ENCODE measurements at places on chromosomes 4 and X.
A peak's percentile ranks its signal among the peaks of the same experiment; 100 is the strongest.

DNA sequence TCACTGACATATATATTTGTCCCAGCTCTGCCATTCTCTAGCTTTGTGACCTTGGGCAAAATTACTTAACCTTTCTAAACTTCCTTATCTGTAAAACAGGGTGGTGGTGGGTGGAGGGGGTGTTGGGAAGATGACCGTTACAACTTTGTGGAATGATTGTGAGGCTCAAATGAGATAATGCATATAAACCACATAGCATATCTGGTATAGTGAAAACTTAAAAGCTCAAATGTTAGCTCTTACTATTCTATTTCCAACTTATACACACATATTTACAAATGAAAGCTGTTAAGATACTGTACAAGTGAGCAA is 52.9 kb upstream of the HPRT1 start:
- no peak for DNase-seq

DNA sequence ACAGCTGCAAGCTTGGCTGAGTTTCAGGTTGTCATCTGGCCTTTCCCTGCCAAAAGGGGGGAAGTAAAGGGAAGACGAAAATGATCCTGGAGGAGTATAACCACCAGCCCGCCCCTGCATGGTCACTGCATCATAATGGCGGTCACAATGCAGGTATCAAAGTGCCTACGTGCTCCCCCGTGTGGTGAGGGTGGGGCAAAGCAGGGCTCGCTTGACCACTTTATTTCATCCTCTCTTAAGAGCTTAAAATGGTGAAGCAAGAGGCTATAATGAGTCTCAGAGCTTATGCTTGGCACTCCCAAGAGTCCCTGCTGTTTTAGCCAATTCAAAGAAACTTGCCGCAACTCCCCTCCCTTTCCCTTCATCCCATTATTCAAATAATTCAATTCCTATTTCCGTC is 105.6 kb downstream of the APOOL start:
- DNase-seq: no peak

DNA sequence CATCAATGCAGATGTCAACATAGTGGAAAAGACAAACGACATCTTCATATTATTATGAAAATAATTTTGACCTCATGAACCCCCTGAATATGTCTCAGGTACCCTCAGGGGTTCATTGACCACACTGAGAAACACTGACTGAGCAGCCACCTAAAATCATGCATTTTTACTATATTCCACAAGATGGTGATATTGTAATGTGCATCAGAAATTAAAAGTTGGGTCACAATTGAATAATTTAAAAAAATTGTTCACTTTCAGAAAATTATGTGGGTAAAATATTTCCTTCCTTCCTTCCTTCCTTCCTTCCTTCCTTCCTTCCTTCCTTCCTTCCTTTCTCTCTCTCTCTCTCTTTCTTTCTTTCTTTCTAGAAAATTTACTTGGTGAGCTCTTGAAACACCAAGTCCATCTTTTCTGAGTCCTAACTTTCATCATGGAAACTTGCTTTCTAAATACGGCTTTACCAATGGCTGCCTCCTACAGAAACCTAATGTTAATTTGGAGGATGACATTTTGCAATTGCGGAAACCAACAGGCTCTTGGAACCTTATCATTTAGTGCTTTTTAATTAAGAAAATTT is 103.6 kb downstream of the RTL3 start:
- DNase-seq: no peak

GRCh38 chrX:76520273-76521054 is 93.0 kb downstream of the MAGEE1 start:
- no peak for DNase-seq

- DNase-seq: no peak
Observed at GRCh38 chr4:178028481-178028880, 586.2 kb upstream of the AGA start.

GRCh38 chr4:139207247-139207646 is 30.2 kb upstream of the ELF2 start:
- DNase-seq: no peak

DNA sequence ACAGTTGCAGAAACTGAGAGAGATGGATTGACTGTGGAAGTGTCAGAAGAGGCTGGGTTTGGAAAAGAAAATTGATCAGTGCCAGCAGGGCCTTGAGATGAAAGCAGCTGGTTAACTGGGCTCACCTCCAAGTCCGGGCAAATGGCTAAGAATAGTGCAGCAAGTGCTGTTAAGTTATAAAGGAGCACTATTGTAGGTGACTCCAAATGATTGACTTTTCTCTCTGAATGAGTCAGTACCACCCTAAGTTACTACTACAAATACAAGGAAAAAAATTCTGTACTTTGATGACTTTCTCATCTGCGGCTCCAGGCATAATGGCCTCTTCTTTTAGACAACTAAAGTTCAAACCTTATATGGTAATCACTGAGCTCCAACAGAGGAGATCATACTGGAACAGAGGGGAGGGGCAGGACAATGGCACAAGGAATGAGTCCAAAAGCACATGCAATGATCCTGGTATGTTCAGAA is 733.4 kb upstream of the INTU start:
- DNase-seq: no peak

DNA sequence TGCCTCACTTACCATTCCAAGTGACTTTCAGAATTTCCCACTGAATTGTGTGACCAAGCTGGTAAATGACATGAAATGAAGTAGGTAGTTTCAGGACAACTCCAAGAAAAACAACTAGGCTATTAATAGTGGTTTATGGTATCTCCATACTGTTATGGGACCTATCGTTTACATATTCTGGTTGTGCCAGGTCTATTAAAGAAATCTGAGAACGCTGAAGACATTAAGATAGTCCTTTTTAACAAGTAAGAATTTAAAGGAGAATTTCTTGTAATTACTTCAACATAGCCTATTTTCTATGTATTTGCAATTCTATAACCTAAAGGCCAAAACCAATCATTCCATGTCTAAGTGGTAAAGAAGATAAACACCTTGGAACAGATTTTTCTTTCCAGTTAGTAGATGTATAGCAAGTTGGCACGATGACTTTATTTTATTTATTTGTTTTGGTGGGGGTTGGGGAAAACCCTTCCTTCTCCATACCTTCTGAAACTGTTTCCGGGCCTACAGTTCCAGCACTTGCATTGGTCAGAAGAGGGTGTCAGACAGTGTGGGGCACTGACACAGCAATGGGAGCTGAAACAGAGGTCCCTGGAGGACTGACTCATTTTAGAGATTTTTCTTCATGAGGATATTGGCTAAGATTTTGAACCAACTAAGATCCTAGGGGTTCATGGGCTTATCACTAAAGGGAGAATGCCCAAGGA is 7.6 kb upstream of the DCLK2 start:
- DNase-seq: no peak

GRCh38 chr4:22339491-22339890 is 176.4 kb downstream of the ADGRA3 start:
- DNase-seq: no peak

DNA sequence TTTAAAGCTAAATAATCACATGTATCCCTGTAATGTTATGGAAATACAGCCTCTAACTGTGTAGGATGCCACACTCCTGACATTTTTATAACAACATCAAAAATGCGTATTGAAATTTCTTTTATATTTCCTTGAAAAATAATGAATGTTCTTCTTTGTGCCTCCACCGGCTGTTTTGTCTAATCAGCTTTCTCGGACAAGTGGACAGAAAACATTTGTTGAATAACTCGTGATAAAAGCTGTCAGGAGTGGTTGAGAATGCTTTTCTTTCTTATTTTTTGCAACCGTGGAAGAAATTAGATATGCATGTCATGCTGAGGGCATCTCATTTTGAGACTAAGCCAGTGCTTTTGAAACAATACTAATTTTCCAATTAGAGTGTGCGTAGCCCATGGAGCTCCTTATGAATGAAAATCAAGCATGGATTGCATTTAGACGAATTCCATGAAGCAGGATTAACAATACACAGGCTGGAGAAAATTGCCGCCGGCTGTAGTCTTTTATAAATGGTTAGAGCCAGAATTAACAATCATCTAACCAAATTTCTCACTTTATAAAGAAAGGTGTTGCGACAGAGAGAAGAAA is 614.5 kb upstream of the LCORL start:
- DNase-seq: no peak

DNA sequence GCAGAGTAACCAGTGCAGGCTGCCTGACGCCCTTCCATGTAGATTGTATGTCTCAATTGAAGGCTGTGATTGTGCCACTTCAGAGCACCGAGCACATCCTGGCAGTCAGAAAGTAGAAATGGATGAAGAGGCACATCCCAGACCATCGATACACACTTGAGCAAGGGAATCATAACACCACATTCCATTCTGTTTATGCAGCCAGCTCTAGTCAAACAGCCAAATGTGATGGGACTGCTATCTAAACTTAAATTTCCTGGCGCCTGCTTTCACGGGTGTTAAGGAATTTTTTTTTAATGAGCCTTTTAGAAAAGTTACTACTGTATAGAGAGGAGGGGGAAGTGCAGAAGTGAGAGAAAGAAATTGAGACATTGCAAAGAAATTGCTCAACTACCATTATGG is 84.4 kb downstream of the PPARGC1A start:
- no peak for DNase-seq

DNA sequence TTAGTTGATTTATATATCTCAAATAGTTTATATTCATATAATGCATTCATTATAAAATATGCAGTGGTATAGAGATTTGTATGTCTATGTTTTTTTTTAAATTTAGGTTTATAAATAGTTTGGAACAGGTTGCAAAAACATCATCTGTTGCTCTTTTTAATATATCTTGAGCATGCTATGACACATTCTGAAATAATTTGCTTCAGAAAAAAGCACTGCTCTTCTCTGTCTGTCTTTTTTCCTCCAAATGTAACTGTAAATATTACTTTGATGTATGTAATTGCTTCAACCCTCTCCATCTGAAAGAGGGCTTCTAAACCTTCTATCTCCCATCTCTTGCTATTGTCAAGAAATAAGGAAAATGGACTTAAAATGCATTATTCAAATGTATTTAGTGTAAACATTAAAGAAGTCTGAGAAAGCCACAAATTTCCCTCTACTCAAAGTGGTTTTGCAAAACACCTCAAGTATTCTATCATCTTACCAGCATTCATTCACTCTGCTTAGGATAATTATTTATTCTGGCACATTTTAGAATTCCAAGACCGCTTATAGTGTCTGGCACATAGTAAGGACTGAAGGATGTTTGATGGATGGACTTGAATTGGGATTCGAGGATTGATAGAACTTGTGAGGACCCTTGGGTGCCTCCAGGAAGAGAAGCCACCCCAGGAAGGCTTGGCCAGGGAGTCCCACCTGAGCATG is 87.8 kb downstream of the CLNK start:
- no peak for DNase-seq

GRCh38 chr4:155667222-155667567 is 547 bp downstream of the GUCY1A1 start:
- DNase-seq: peak; percentile 60
